Mesendoderm (in vitro differentiated cells): ENCODE measurements at places on chromosomes 3 and 15.

DNA sequence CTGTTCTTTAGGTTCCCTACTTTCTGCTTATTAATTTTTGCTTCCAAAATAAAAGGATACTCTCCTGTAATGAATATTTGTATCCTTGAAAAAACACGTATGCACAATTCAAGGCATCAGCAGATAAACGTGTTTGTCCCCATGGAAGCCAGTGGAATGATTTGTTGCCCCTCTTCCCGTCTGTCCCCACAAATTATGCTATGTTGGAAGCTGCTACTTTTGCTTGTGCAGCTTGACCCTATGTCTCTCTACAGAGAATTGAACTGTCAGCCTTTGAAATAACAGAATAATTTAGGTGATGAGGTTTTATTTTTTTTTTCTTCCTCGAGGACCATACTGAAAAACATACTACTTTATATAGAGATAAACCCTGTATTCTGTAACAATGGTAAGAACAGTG lies 401.5 kb upstream of the GOLIM4 start:
- DNase-seq = no peak

GRCh38 chr15:43749690-43750345 lies 3.6 kb downstream of the PDIA3 start:
- DNase-seq = no peak

DNA sequence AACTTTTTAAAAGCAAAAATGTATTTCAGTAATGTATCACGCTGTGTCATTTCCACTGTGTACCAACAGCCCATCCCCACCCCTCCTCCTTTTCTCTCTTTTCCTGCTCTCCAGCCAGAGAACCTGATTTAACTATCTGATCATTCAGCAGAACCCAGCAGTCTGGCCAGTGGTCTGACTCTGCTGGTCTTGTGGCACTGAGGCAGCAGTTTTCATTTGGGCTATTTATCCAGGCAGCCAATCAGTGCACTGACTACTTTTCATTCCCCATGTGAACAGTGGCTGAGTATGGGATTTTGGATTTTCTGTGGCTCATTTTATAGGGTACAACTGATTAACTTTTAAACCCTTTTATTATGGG lies 56.3 kb downstream of the GPR171 start:
- DNase-seq = no peak

GRCh38 chr15:90845201-90845949 lies 23.0 kb upstream of the FURIN start:
- DNase-seq = no peak

GRCh38 chr3:48082580-48083184 lies 66.5 kb upstream of the MAP4 start:
- DNase-seq = no peak

- DNase-seq = no peak
Measured at GRCh38 chr15:40493089-40493840, 22.5 kb downstream of the CHST14 start.

DNA sequence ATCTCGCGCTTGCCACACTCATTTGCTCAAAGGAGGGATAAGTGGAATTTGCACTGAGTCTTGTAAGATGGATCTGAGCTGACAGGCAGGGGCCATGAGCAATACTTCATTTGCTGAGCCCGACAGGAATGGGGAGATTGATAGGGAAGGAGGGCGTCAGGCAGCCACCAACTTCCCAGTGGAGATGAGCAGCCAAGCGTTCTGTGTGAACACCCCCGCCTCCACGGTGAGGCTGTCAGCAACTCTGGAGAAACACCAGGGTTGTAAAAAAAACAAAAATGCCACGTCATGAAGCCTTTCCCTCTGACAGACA lies 36.8 kb downstream of the TLE3 start:
- DNase-seq = no peak

DNA sequence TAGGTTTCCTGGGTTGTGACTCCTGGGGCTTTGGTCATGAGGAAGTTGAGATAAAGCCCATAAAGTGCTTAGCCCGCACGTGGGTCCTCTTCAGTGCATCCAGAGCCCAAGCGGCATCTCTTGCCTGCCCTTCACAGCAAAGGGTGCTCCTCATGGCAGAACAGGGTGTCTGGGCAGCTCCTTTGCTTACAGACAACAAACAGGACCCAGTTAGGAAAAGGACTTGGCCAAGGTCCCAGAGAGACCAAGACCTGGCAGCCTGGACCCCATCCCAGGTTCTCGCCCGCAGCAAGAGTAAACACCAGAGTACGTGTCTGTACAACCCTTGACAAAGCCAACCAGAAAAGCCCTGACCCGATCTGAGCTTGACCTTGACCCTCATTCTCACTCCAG lies 27.0 kb downstream of the ALS2CL start:
- DNase-seq = no peak

DNA sequence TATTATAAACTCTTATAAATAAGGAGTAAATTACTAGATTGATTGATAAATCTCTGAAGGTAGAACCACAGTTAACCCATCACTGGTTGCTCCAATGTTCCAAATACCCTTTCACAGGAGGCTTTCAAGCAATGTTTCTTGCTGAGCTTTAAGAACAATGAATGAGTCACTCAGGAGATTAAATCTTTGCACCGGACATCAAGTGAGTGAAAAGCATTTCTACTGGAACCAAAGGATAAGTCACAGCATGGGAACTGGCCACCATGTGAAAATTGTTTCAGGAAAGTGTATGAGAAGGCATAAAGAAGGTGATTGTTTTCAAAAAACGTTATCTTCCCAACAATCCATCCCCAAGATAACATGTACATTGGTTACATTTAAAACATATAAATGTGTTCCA lies 90.6 kb downstream of the CNTN3 start:
- no peak for DNase-seq

GRCh38 chr3:100455841-100456550 lies 36.4 kb upstream of the TMEM45A start:
- no peak for DNase-seq
